Effector CD8-positive, alpha-beta T cell (primary cell): ENCODE measurements at places on chromosomes 1 and 21.
A peak's percentile ranks its signal among the peaks of the same experiment; 100 is the strongest.

- no peak for DNase-seq
These were observed at the start of gene HTR6 for GRCh38 chr1:19664453-19665185. Gene HTR6, plus strand, starts transcription at chr1:19664875. Its CDS starts 879 bp downstream, at chr1:19665754.

- DNase-seq = no peak
These were observed 12.5 kb upstream of the DISP3 start for GRCh38 chr1:11466416-11466815.

- DNase-seq = no peak
These were observed 19.4 kb downstream of the CTXND2 start for GRCh38 chr1:150906329-150906728.

GRCh38 chr21:8989721-8990325, 1531.6 kb upstream of the TPTE start:
- DNase-seq = no peak

DNA sequence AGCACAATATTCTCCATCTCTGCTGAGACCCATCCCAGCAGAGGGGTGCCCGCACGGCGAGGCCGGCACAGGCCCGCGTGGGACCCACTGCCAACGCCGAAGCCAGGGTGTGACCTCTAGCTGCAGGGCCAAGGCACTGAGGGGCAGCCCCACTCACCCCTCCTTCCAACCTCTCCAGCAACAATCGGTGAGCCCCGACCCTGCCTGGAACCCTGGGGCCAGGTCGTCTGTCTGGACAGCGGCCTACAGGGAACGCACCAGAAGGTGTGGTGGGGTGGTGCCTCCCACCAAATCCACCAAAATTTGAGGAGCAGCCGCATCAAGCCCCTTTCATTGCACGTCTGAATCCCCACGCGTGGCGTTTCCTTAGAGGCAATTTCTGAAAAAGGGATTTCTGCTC, 63.0 kb upstream of the ADARB1 start:
- DNase-seq = no peak

- no peak for DNase-seq
These were observed 5.2 kb downstream of the SLAMF1 start for GRCh38 chr1:160641323-160642280.

GRCh38 chr1:246058466-246058865, 448.6 kb downstream of the SMYD3 start:
- no peak for DNase-seq

DNA sequence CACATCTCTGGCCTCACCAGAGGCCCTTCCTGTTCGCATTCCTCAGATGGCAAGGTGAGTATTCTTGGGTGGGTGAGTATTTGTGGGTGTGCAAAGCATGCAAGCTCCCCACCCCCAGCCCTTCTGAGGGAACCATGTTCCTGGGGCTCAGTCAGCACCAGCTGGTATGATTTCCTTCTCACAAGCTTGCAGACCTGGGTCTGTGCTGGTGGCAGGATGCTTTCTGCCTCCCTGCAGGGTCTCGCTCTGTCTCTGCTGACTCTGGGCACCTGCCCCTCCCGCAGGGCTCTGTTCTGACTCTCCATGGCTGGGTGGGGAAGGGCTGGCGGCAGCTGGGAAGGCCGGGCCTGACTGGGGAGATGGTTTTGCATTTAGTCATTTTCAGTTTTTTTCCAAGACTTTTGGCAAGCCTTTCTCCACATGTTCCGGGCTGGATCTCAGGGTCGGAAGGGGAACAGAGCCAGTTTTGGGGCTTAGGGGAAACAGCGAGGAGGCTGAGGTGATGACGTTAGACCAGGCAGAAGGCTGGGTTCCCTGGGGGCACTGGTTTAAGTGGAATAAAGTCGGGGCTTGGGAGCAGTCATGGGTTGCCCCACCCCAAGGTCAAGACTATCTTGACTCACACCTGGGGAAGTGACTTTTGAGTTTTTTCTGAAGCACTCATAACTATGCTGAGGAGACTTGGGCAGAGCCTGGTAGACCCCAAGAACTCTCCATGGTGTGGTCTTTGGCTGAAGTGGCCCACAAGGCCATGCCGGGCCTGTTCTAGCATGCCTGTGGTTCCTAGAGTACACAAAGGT, 6.2 kb downstream of the RASSF5 start:
- no peak for DNase-seq

- DNase-seq = no peak
These were observed 107.8 kb upstream of the DMRTA2 start for GRCh38 chr1:50531027-50531426.

DNA sequence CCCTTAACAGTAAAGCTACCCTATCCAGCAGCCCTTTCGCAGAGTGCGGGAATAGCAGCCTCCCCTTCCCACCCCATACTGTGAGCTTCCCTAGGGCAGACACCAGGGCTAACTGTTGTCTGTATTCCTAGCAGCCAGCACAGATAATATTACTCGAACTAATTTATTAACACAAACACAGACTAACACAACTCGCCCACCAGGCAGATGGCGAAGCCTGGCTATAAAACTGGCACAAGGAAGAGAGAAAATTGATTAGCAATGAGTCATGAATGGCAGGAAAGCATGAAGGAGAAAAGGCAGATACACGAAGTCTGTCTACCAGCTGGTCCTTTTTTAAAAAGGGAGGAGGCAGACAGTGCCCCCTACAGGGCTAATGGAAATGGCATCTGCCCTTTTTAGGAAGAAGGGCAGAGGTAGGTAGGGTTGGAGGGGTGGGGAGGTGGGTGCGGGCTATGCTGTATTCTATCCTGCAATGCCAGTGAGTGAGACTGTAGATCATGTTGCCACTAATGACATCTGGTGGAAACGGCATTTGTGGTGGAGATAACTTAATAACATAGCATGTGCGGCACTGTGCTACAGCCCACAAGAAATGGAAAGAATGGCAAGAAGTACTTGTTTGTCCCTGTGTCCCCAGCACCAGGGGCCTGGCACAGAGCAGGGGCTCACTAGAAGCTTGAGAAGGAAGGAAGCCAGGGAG, 30.6 kb upstream of the CTPS1 start:
- peak; percentile 2 for DNase-seq

GRCh38 chr1:3552751-3553150, 58.6 kb downstream of the MEGF6 start:
- no peak for DNase-seq

GRCh38 chr1:231751415-231751814, 124.8 kb downstream of the DISC1 start:
- no peak for DNase-seq

GRCh38 chr1:153025797-153026196, 5.2 kb upstream of the SPRR1B start:
- no peak for DNase-seq

- DNase-seq = no peak
These were observed 71.7 kb downstream of the PRRX1 start for GRCh38 chr1:170735366-170736263.

DNA sequence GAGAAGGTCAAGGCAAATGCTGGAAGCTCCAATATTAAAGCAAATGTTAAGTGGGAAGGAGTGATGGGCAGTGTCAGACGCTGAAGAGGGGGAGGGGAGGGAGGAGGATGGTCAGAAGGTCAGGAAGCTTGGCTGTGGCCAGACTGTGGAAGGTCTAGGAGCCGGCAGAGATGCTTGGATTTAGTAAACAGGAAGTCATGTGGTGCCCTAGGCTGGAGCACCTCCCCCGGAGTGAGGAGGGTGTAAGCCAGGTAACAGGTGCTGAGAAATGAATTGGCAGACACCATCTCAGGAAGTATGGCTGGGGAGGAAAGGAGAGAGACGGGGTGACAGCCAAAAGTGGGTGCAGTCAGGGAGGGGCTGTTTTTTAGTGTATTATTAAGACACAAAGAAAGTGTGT, 17.7 kb downstream of the CSMD2 start:
- DNase-seq = no peak

- no peak for DNase-seq
These were observed 2.2 kb upstream of the IRF6 start for GRCh38 chr1:209808059-209808581.

- DNase-seq = no peak
These were observed 5.9 kb upstream of the TTC22 start for GRCh38 chr1:54806931-54807611.

- no peak for DNase-seq
These were observed 93.3 kb downstream of the SSBP3 start for GRCh38 chr1:54312796-54313316.

GRCh38 chr1:219782311-219782710, 146.0 kb downstream of the SLC30A10 start:
- no peak for DNase-seq

GRCh38 chr1:53340660-53341520, 13.0 kb upstream of the LRP8 start:
- no peak for DNase-seq

GRCh38 chr1:183002797-183003196, 20.4 kb upstream of the LAMC1 start:
- no peak for DNase-seq

DNA sequence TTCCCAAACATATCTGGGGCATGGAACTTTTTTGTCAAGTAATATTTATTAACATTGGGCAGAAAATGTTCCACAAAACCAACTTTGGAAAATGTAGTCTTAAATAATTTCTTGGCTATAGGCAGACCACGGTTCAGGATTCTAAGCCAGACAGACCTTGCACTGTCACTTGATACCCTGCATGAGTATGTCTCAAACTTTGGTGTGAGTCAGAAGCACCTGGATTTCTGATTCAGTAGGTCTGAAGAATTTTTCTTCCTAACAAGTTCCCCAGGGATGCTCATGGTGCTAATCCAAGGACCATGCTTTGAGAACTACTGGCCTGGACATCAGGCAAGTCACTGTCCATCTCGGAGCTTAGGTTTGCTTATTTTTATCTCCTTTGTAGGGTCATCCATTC, 562.0 kb downstream of the PLPP3 start:
- DNase-seq = no peak

GRCh38 chr1:19274636-19275035, 13.9 kb downstream of the AKR7A3 start:
- no peak for DNase-seq

GRCh38 chr1:90996742-90997413, 25.0 kb downstream of the ZNF644 start:
- DNase-seq = no peak
